ENCODE measurements at places on chromosomes 1 and 21. TPM values are rescaled to one million over a fixed set of nuclear protein-coding genes. Genes with fewer than 3 reads are reported as not detected.

PRAMEF6 gene
- not detected for polyA plus RNA-seq

TRAPPC3 gene
- 83.4 TPM for polyA plus RNA-seq

NPHS2 gene
- polyA plus RNA-seq = 0.67 TPM

LCE1E gene
- polyA plus RNA-seq = not detected

Measured in spinal cord (tissue), 10 donors.